ENCODE measurements at places on chromosomes 13 and 19.

DNA sequence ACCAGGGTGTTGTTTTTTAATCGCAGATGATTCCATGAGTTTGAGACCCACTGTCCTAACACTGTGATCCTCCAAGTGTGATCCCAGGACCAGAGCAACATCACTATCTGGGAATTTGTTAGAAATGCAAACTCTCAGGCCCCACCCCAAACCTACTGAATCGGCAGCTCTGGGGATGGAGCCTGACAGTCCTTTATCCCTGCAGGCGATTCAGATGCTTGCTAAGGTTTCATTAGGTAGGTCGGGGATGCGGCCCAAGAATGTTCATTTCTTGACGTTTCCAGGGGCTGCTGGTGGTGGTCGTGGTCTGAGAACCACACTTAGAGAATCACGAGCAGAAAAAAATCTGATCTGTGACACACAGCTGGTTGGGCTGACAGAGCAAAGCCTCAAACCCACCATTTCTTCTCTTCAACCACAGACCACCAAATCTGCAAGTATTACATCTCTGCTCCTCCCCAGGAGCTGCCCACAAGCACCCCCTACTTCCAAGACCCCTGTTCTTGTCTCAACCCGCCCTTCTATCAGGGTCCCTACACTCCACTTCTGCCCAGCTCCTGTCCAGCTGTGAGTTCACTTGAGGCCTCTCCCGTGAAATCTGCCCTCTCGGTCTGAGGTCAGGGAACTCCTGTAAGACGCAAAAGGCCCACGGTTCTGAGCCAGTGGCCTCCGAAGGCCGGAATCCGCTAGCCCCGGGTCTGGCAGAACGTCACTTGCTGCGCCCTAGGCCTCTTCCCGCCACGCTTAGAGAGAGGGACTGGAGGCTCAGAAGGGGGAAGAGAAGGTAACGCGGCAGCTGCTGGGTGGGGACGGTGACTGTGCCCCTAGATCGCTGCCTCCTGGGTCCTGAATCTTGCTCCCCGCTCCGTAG, 1.1 kb upstream of the FARP1 start:
- no peak for DNase-seq

- no peak for DNase-seq
These were observed 11.6 kb upstream of the GTF2F2 start for GRCh38 chr13:45108716-45109101.

GRCh38 chr19:38922482-38922881, 8.1 kb downstream of the SARS2 start:
- DNase-seq, result no peak

- DNase-seq, result no peak
These were observed 22.9 kb downstream of the CCL25 start for GRCh38 chr19:8075158-8076074.
